ENCODE measurements at places on chromosomes 7 and 10. TPM values are rescaled to one million over a fixed set of nuclear protein-coding genes. Genes with fewer than 3 reads are reported as not detected.

- DNase-seq: no peak
Measured at GRCh38 chr10:90652519-90652918, 205.3 kb downstream of the HTR7 start.

MRC1 gene
- not detected for polyA plus RNA-seq

GRCh38 chr10:131874991-131875451 lies 25.8 kb upstream of the PPP2R2D start:
- no peak for DNase-seq

DNA sequence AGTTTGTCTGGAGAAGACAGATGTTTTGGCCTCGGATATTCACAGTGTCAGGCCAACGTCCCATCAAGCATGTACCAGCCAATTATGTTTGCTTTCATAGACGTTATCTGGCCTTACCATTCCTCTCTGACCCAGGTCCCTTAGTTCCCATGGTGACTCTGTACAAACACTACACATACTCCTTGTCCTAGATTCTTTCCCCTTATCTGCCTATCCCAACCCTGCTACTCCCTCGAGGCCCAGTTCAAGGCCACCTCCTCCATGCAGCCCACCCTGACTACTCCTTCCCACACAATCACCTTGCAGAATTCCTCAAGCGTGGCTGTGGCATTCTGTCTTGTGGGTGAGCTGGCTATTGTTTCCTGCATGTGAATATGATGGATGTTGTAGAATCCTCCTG lies 155.2 kb downstream of the PRKAG2 start:
- DNase-seq: no peak

TBXAS1 gene
- 68.7 TPM for polyA plus RNA-seq

GRCh38 chr10:73768881-73769280 lies 13.0 kb upstream of the CHCHD1 start:
- DNase-seq: no peak

DNA sequence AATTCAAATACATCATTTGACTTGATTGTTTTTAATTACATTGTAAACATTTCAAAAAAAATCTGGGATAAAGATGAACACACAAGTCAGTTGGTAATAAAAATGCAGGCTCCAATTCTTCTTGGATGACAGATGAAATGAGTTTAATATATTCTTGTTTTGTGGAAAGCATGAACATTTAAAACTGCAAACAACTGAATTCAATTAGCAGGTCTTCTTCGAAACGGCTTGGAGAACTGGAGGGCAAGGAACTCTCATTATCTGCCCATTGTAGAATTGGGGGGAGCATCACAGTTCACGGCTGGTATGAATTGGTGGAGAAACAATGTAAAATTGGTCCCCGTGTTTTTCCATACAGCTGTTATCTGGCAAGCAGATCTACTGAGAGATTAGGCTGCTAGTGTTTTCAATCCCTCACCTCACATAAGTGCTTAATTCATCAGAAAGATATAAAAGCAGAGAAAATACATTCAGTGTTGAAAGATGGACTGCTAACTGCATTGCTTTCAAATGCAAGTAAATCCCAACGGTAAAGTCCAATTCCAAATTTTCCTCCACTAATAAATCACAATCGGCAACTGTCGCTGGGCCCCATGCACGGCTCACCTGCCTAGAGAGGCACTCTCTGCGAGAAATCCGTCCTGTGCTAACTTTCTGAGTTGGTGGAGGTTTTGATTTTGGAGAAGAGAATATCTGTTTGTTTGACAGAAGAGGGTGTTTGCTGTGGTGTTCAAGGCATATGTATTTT lies 199.5 kb downstream of the ZNF438 start:
- no peak for DNase-seq

CYP2W1 gene
- polyA plus RNA-seq: not detected

CHCHD3 gene
- polyA plus RNA-seq: 57.8 TPM

DNA sequence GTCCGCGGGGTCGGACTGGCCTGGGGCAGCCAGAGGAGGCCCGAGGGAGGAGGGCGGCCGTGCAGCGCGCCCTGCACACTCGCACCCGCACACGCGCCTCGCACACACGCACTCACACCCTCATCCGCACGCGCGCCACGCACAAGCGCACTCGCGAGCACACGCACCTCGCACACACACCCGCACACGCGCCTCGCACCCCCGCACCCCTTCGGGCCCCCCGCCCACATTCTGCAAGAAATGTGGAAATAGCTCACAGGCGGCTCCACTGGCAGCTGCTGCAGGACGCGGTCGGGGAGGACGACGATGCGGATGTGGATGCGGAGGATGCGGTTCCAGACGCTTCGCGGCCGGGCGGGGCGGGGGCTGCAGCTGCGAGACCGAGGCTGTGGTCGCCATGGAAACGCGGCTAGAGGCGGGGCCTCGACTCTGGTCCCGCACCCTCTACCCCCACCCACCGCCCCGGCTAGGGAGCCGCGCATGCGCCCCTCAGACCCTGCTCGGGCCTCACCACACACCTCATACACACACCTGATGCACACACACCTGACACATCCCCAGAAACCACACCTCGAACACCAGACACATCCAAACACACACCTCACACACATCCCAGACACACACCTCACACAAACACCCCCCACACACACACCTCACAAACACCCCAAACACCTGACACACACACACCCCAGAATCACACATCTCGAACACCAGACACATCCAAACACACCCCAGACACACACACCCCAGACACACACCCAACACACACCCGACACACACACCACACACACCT lies at the start of gene CALY:
Gene CALY (minus strand): TSS at position 320 of the 793 bp plus-strand sequence. CDS start 7,907 bp downstream, outside the sequence.
- peak; percentile 88 for DNase-seq

DNA sequence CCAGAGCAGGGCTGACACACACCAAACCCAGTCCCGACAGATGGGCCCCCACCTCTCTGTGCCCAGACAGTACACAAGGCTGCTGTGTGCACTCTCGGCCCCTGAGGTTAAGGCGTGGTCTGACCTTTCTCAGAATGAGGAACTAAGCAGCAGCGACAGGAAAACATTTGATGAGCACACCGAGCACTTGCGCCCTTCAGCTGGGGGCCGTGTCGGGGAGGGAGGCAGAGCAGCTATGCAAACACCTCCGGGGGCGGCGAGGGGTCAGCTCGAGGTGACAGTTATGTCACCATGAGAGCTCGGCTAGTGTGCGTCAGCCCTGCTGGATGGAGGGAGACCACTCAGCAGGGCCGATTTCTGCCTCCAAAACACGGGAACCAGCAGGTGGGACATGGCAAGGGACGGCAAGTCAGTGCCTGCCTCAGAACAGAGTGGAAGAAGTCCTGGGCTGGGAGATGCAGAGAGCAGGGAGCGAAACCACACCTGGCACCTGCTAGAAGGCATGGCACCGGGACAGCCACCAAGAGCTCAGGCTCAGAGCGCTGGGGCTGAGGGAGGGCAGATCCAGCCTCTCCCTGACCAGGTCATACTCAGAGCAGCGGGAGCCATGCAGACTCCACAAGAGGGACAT lies 57.4 kb downstream of the CHST15 start:
- peak; percentile 22 for DNase-seq

NPTX2 gene
- polyA plus RNA-seq: not detected

DNA sequence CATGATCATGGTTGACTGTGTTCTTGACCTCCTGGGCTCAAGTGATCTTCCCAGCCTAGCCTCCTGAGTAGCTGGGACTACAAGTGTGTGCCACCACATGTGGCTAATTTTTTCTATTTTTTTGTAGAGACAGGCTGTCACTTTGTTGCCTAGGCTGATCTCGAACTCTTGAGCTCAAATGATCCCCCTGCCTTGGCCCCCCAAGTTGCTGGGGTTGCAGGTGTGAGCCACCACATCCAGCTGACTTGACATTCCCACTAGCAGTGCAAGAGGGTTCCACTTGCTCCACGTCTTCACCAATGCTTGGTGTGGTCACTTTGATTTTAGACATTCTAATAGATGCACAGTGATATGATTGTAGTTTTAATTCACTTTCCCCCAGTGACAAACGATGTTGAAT lies 25.1 kb downstream of the CYP26A1 start:
- DNase-seq: no peak

BMPER gene
- polyA plus RNA-seq: not detected

DNA sequence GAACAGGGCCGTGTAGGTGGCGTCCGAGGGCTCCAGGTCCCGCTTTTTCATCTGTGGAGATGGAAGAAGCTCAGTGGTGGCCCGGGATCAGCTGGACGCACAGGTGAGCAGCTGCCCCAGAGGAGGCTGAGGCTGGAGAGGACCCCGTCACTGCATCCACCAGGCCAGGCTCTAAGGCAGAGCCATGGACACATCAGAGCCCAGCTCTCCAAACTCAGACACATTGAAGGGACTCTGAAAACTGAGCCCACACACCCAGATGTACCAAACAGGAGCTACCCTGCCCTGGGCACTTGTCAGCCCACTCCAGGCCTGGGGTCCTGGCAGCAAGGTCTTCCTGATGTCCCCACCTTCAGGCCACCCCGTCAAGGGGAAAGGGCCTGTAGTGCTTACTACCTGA lies 8.8 kb downstream of the PTCD1 start:
- no peak for DNase-seq

DNA sequence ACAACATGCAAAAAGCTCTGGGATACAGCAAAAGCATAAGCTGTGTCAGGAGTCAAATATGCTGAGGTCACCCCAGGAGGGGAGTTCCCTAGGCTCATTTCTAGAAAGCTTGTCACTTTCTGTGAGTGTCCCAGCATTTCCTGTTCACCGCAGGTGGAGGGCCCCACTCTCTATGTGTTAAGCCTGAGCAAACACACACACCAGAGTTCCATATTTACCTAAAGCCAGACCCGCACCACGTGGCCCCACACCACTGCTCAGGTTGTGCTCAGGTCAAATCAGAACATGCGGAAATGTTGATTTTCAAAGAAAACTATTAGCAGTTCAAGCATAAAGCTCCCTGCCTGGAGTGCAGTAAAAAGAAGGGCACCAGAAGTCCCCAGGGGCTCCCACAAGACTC lies 259.6 kb upstream of the PPP2R2D start:
- DNase-seq: no peak

GRCh38 chr7:121006711-121007315 lies 18.3 kb downstream of the CPED1 start:
- DNase-seq: no peak

- no peak for DNase-seq
Measured at GRCh38 chr7:90625562-90625961, 29.4 kb downstream of the CDK14 start.

TMEM225B gene
- polyA plus RNA-seq: 2.8 TPM

CDC14C gene
- polyA plus RNA-seq: not detected

- no peak for DNase-seq
Measured at GRCh38 chr10:112131346-112131745, 52.2 kb downstream of the GPAM start.

- DNase-seq: no peak
Measured at GRCh38 chr10:93751124-93751523, 6.6 kb upstream of the LGI1 start.

GRCh38 chr10:113882240-113882639 lies 27.8 kb downstream of the NHLRC2 start:
- DNase-seq: peak; percentile 8

PKD1L1 gene
- not detected for polyA plus RNA-seq

DNA sequence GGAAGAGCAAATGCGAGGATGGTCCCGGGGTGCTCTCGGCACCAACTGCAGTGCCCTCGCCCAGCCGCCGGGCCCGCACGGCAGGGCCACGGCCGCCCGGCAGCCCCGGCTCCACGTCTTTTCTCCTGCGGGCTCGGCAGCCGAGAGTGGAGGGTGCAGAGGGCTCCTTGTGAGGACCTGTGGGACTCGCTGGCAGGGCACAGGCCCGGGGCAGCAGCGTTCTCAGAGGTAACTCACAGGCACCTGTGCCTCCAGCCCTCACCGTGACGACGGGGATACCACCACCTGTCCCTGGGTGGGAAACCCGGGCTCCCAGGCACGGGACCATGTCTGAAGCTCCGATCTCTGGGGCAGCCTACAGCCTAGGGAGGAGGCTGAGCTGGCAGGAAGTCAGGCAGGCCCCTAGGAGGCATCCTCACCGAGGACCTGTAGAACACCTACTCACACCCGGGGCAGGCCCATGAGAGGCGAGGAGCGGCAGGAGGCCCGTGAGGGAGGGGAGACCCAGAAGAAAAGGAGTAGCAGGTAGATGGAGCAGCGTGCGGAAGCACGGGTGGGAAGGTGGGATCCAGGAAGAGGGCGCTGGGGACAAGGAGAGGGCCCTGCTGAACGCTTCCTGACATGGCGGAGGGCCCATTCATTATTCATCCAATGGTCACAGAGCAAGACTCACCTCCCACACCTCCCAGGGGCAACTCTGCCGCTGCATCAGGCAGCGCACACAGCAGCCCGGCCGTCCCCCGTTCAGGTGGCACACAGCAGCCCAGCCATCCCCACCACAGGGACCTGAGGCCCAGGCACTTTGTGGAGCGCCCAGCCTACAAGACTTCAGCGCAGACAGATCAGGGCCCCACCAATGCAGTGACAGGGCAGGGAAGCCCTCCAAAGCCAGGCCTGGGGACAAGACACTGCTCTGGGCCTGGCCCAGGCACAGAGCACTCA lies 244.9 kb downstream of the MAD1L1 start:
- DNase-seq: no peak

GRCh38 chr10:113953505-113954272 lies 90.0 kb upstream of the ADRB1 start:
- peak; percentile 4 for DNase-seq

- no peak for DNase-seq
Measured at GRCh38 chr7:121302214-121302745, 26.5 kb upstream of the WNT16 start.

NANOS1 gene
- 0.24 TPM for polyA plus RNA-seq

DNA sequence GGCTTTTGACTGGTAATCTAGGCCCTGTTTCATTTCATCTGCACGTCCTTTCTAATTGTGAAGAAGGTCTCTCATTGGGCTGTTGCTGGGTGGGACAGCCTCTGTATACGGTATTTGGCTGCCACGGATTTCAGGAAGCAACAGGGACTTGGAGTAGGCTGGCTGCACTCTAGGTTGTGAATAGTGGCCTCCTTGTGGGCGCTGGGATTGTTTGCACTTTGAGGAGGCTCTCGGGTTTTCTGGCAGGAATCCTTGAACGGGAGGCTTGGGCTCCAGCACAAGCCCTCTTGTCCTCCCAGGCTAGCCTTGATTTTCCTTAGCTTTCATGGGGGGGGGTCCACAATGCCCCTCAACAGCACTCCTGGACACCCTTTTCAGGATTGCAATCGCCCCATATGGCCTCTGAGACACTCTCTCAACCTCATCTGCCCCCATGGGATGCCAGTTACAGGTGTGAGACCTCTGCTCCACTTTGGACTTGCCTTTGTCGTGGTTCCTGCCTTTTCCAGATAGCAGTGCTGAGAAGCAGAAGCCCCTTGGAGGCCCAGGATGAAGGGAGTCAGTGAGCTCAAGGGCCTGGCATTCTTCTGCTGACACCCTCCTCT lies 33.9 kb upstream of the ZNF273 start:
- DNase-seq: no peak

TMEM236 gene
- not detected for polyA plus RNA-seq

DNA sequence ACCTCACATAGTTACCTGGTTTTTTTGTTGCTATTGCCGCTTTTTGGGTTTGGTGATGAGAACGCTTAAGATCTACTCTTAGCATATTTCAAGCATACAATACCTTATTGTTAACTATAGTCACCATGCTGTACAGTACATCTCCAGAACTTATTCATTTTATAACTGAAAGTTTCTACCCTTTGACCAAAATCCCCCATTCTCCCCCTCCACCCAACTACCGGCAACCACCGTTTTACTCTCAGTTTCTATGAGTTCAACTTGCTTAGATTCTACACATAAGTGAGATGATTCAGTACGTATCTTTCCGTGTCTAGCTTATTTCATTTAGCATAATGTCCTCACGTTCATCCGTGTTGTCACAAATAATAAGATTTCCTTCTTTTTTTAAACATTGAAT lies 86.7 kb upstream of the IL6 start:
- no peak for DNase-seq

- no peak for DNase-seq
Measured at GRCh38 chr7:51308265-51308664, 8.3 kb downstream of the COBL start.

GRCh38 chr10:33041783-33042437 lies 83.9 kb upstream of the ITGB1 start:
- DNase-seq: no peak

GRCh38 chr7:6615723-6616555 lies 529 bp downstream of the ZNF853 start:
- DNase-seq: peak; percentile 14
